ENCODE measurements at places on chromosomes 4 and X.
A peak's percentile ranks its signal among the peaks of the same experiment; 100 is the strongest.

GRCh38 chr4:3469386-3470243 lies 6.5 kb downstream of the DOK7 start:
- DNase-seq = no peak

DNA sequence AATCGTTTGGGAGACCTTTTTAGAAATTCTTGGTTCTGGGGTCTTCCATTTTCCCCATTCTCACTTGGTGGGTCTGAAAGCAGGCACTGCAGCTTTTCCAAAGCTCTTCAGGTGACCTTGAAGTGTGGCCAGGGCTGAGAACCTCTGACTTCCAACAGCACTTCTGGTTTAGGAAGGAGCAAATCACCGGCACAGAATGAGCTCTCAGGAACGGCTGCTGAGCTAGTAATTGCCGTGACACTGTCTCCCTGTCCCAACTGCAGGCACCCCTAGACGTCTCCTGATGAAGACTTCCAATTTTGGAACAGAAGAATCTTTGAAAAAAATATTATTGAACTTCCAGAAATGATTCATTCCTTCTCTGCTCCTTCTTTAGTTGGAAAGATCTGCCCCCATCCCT lies 31.3 kb downstream of the CD38 start:
- no peak for DNase-seq

GRCh38 chr4:5824635-5825034 lies 68.3 kb downstream of the CRMP1 start:
- DNase-seq = peak; percentile 22

- no peak for DNase-seq
These were observed 361.1 kb downstream of the MID1IP1 start for GRCh38 chrX:39162322-39162735.

GRCh38 chrX:20433388-20433775 lies 166.7 kb upstream of the RPS6KA3 start:
- no peak for DNase-seq

GRCh38 chrX:15785176-15785750 lies 5.0 kb upstream of the ZRSR2 start:
- DNase-seq = no peak

DNA sequence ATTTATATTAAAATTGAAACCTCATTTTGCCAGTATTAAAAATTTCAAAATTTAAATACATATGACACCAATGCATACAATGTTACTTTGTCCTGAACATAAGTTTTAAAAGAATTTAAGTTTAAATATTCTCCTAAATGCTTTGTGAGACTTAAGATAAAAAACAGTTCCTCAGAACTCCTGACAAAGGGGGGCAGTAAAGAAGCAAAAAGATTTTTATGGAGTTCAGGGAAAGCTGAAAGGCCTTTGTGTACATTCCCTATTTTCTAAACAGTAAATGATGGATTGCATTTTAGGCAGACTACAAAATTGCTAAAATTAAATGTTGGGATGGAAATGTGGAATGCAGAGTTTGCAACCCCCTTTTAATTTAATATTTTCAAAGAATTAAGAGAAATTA lies 81.7 kb downstream of the SNCA start:
- no peak for DNase-seq

GRCh38 chr4:171281359-171281758 lies 531.8 kb upstream of the GALNTL6 start:
- no peak for DNase-seq

GRCh38 chr4:148196164-148196563 lies 246.1 kb downstream of the NR3C2 start:
- DNase-seq = no peak

All from posterior vena cava (tissue), 2 donors.